ENCODE measurements at places on chromosomes 12 and 14. TPM values are rescaled to one million over a fixed set of nuclear protein-coding genes. Genes with fewer than 3 reads are reported as not detected.

KDM2B gene
- total RNA-seq, result 13.3 TPM

SLC25A21 gene
- total RNA-seq, result 1.3 TPM

FOS gene
- 244 TPM for total RNA-seq

DNA sequence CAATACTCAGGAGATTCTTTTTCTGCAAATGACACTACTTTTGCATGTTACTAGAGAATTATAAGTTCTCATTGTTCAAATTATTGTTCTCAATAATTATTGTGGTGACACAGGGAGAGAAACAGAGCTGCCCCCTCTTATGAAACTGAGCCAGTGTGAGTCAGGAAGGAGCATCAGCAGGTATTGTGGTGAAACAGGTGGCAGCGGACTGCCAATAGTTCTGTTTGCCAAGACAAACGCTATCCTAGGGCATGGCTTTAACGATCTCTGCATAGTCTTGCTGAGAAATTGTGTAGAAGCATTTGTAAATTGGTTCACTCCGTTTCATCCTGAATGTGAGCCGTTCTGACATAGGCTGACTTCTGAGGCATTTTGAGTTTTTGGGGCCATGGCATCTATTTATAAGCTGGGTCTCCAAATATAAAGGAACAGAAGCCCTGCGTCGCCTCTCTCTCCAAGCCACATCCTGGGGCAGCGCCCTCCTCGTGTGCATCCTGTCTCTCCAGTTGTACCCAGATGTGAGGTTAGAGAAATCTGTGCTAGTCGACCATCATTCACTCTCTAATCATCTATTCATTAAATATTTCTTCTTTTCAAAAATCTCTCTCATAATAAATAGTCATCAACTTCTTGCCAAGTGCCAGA is 15.8 kb upstream of the PPP4R4 start:
- DNase-seq, result no peak

DNA sequence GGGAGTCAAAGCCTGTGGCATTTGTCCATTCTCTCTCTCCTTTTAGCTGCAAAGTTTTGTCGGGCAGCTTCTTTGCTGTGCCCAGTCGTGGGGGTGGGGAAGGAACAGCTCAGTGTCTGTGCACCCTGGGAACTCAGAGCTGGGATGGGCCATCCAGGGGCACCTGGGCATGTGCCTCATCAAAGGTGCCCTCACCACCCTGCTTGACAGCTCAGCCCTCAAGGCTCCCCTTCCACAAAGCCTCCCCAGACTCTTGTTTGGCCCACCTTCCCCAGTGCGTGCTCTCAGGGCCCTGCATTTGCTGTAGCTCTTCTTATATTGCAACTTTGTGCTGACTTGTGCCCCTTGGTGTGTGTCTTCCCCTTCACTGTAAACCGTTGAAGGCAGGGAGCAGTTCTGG is 112.6 kb downstream of the ESRRB start:
- no peak for DNase-seq

GRCh38 chr14:54354096-54354495 is 42.7 kb upstream of the CDKN3 start:
- DNase-seq, result no peak

- DNase-seq, result no peak
These were observed 67.8 kb upstream of the GRIP1 start for GRCh38 chr12:66746489-66747201.

DNA sequence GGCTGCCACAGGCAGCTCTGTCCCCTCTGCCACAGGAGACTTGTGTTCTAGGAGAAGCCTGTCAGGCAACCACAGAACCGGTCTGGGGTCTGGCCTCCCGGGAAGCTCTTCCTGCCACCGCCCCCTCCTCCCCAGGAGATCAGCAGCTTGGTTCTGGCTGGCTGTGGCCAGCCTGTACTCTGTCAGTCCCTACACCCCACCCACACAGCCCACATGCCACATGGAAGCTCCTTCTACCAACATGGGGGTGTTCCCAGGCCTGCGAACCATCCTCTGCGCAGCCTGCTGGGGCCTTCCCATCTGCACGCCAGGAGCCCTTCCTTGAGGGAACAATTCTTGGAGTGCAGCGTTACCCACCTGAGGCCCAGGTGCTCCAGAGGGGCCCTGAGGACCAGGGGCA is 16.8 kb downstream of the TMEM106C start:
- DNase-seq, result no peak

GRCh38 chr12:95611676-95612309 is 60.5 kb upstream of the USP44 start:
- no peak for DNase-seq
